ENCODE measurements at places on chromosomes 2 and 18.
A peak's percentile ranks its signal among the peaks of the same experiment; 100 is the strongest.

DNA sequence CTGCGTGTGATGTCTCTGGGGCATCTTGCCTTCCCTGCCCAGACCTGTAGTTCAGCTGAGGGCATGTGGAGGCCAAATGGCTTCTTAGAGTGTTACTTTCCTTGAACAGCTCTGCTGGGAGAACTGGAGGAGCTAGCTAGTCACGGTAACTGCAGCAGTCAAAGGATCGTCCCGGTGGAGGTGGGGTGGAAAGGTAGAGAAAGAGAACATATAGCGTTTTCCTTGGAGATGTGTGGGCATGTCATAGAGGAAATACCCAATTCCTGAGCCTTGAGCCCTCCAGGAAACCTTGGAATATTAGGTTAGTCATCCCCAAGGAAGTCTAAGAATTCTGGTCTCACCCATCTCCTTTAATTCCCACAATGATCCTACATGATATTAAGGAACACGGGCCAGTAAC is 33.5 kb upstream of the IL37 start:
- no peak for DNase-seq

DNA sequence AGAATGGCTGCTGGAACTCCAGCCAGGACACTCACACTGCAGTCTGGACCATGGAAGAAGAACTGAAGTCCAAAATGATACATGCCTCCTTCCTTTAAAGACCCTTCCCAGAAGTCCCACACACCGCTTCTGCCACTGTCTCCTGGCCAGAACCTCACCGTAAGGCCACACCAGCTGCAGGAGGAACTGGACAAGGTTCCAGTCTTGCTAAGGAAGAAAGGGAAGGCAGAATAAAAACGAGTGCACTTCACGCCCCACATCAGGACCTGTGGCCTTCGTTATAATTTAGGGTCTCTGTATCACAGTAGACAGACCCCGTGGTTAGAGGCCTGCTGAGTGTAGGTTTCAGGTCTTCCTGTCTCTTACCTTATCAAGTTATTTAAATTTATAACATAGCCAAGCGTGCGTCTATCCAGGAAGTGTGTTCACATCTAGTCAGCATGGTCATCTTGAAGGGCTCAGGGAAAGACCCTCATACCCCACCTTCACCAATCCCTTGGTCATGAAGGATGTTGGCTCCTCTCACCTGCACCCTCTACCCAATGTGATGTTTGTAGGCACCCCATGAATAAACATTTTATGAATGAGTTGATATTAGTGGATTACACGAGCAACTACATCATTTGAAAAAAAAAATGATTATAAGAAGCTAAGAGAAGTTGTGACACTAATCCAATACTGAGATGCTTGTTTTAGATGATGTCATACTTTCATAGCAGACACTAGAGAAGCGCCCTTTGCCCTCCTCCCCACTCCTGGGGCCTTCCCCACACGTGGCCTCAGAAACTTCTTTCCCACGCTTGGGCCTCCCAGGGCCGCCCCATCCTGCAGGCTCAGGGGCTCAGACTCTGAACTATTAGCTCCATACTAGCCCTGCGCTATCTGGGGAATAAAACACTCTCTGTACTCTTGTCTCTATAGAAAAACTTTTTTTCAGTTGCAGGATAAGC is 157.6 kb downstream of the FAM210A start:
- DNase-seq: no peak

- no peak for DNase-seq
Observed at GRCh38 chr2:216776066-216776850, 80.9 kb upstream of the IGFBP5 start.

GRCh38 chr18:23922939-23923338 is 91.6 kb upstream of the TTC39C start:
- no peak for DNase-seq

DNA sequence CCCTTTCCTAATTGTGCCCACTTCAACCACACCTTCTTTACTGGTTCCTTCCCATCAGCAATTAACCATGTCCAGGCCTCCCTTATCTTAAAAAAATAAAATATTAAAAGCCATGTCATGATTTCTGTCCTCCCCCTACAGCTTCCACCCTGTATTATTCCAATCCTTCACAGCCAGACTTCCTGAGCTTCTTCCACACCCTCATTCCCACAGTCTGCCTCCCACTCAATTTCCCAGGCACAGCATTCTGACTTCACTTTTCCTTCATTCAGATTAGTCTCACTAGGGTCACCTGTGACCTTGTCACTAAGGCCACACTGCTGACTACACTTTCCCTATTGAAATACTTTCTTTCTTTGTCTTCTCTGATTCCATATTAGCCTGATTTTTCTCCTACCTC is 159.4 kb downstream of the DIS3L2 start:
- peak; percentile 5 for DNase-seq

- DNase-seq: no peak
Observed at GRCh38 chr2:154704991-154705390, 6.5 kb downstream of the KCNJ3 start.

GRCh38 chr18:23036660-23037201 is 98.6 kb upstream of the CABLES1 start:
- DNase-seq: no peak
